Activated CD8-positive, alpha-beta T cell treated with anti-CD3 and anti-CD28 coated beads for 36 hours (primary cell): ENCODE measurements at places on chromosomes 11 and 22.

GRCh38 chr22:43821606-43822425, 9.7 kb upstream of the EFCAB6 start:
- no peak for DNase-seq

DNA sequence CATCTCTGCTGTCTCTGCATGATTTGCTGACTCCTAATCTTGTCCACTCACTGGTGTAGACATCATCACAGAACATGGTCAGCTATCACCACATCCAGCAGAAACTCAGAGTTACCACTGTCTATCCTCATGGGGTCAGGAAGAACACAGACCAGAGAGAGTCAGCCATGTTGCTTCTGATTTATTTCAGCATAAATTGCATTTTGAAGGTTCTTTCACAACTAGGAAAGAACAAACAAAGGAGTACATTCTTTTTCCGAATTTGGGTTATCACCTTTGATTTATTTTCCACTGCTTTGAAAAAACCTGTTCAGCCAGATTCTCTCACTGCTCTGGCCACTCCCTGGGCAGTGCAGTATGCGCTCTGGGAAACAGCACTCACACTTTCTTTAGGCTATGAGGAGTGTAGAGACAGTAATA, 172.0 kb upstream of the MTMR2 start:
- no peak for DNase-seq

- no peak for DNase-seq
These were observed 8.4 kb upstream of the CTSC start for GRCh38 chr11:88345949-88346348.

DNA sequence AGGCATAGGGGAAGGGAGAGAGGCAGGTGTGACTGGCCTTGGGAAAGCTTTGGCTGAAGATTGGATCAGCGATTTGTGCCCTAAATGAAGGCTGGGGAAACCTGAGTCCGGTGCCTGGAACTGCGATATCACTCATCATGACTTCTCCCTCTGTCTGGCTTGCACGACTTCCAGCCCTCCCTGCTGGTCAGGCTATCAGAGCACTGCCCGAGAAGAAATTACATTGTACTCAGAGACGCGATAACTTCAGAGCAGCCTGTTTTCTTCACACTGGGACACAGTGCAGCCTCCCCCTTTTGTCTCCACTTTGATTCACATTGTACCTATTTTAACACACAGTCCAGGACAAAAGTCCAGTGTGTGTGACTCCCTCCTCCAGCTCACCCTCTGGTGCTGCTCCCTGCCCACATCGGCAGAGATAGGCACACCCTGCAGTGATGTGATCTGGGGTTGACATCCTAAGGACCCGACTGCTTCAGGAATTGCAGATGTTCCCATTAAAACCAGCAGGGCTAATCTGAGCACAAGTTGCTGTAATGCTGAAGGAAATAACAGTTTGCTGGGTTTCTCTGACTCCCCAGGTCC, 62.1 kb upstream of the CADM1 start:
- DNase-seq, result no peak
